ENCODE measurements at places on chromosomes 7 and 10.

DNA sequence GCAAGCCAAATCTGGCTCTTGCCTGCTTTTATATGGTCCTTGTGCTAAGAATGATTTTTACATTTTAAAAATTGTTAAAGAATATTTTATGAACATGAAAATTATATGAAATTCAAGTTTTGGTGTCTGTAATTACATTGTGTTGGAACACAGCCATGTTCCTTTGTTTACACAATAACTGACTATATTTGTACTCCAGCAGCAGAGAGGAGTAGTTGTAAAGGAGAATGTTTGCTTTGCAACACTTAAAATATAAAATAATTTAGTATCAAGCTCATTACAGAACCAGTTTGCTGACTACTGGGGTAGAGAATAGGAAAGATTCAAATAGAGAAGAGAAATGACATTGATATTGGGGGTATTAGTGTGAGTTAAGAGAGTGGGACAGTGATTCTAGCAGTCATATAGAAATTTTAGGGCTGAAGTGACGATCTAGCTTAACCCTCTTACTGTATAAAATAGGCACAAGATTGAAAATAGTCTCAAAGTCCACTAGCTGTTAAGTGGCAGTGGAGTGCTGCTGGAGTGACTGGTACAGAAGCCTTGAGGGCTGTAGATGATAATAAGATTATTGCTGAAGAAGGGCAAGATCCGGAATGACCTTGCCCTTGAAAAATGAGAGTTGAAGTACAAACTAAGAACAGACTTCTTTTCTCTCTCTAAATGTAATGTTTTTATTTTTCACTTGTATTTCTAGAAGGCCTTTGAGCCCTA is 28.2 kb downstream of the SGPL1 start:
- DNase-seq: no peak

- no peak for DNase-seq
These were observed 186.2 kb upstream of the LYZL1 start for GRCh38 chr10:29102636-29103035.

- DNase-seq: no peak
These were observed 19.0 kb upstream of the COL1A2 start for GRCh38 chr7:94375691-94376090.

- DNase-seq: no peak
These were observed 53.5 kb upstream of the TNS3 start for GRCh38 chr7:47635091-47636080.

DNA sequence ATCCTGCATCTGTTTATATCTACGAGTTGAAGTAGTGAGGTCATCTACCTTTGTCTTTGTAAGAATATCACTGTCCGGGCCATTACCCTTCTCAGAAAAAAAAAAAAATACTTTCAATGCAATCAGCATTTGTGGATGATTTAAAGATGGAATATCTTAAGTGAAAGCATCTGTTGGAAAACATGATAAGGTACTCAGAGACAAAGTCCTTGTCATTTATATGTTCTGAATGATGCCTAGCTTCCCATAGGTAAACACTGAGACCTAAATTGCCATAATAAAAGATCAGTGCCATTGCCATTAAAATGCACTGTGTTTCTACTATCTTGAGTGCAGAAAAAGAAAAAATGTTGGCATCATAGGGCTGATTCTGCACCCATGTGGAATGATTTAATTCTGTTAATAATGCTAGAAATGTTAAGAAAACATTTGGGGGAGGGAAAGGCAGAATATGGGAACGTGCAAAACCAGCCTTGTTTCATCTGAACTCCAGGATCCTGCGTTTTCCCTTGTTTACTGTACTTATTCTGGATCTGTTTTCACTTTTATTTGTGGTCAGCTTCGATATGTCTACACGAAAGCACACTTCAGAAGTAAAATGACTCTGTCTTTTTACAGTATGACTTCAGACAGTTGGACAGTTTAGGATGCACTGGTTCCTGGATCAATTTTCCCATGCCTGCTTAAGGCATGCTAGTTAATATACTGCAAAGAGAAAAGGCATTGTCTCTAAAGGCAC is 669.8 kb downstream of the SUGCT start:
- DNase-seq: no peak

GRCh38 chr10:93816123-93816747 is 58.5 kb downstream of the LGI1 start:
- peak; percentile 15 for DNase-seq

- no peak for DNase-seq
These were observed 258.2 kb upstream of the NPY start for GRCh38 chr7:24025765-24026164.

Data from NCI-H187 (cell line).